ENCODE measurements at places on chromosomes 2 and 18.

- DNase-seq: no peak
Observed at GRCh38 chr18:37962316-37962966, 396.8 kb upstream of the CELF4 start.

DNA sequence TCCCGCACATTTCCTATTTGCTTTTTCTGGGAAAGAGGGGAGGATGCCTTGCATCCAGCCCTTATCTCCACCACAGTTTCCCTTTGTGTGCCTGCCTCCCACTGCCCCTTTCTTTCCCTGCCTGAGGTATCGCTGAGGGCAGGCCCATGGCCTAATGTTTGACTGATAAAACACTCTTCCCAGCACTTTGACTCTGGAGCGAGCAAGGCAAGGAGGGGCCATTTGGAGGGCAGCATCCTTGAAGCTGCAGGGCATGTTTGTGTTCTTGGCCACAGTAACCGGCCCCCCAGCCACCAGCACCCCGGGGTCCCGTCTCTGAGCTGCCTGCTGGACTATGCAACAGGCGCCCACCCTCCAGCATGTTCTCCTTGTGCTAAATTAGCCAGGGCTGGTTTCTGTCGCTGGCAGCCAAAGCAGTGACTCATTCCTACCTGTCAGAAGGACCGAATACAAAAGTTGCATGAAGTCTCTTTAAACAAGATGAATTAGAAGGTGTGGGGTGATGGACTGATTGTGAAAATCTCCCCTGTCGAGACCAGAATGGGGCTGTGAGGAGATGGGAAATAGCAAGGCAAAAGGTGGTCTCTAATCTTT is 50.7 kb downstream of the BCL2L11 start:
- no peak for DNase-seq

GRCh38 chr2:199798831-199799580 is 52.0 kb downstream of the FTCDNL1 start:
- no peak for DNase-seq

DNA sequence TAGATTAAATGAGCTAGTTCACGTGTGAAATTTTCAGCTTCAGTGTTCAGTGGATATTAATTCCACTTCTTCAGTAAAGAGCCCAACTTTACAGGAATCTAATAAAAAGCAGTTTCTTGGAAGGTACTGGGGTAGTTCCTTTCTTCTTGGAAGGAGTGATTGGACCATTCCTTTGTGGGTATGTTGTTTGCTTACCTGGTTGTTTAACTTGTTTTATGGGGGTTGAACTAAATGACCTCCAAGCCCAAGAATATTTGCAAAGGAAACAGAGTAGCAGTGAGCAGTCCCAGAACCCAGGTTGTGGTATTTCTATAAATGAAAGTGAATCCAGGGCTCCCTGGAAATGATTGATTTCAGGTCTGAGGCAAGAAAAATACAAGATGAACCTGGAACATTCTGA is 31.4 kb downstream of the KCNJ13 start:
- DNase-seq: peak; percentile 49

DNA sequence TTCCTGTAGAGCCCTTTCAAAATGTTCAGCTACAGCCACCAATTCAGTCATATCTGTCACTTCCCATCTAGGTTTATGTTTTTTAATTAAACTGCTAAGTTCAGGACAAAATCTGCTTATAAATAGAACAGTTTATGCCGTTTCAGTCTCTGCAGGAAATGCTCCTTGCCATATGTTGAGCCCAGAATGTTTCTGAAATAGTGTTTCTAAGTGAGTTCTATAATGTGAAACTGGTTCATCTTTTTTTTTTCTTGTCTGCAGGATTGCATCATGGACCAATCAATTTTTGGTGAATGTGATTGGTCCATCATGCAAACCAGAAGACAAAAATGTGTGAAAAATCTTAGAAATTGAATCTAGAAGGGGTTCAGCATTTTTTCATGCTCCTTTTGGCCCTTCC is 30.2 kb upstream of the RHOB start:
- DNase-seq: no peak

- no peak for DNase-seq
Observed at GRCh38 chr2:121771976-121772742, 16.7 kb downstream of the TSN start.

GRCh38 chr2:148721991-148722777 is 77.6 kb downstream of the EPC2 start:
- no peak for DNase-seq

- DNase-seq: no peak
Observed at GRCh38 chr2:101133492-101134100, 17.6 kb downstream of the TBC1D8 start.
